ENCODE measurements at places on chromosomes 3 and 15.

DNA sequence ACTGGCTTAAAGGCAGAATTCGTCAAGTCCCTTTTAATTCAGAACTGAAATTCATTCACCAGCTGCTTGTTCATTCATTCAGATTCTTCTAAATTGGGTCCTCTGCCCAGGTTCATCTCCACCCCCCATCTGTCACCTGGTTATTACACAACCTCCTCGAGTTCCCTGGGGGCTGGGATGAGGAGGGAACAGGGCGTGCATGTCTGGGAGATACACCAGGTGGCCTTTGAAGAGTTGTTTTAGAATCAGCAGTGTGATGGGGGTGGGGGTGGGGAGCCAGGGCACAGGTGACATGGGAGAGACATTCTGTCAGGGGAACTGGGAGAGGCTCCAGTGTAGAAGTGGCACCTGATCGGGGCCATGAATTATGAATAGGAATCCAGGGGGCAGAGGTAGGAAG is 8.2 kb downstream of the SNX33 start:
- no peak for DNase-seq

DNA sequence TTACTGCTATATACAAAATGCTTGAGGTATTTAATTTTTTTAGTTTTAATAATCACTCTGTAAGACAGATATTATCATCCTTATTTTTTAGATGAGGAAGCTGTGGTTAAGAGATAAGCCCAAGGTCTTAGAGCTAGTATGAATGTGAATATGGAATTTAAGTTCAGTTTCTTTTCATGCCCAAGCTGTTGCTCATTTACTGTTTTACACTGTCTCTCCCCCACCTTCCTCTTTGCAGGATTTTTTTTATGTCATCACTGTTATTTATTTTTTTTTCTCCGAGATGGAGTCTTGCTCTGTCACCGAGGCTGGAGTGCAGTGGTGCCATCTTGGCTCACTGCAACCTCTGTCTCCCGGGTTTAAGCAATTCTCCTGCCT is 22.5 kb downstream of the MAP2K5 start:
- no peak for DNase-seq

DNA sequence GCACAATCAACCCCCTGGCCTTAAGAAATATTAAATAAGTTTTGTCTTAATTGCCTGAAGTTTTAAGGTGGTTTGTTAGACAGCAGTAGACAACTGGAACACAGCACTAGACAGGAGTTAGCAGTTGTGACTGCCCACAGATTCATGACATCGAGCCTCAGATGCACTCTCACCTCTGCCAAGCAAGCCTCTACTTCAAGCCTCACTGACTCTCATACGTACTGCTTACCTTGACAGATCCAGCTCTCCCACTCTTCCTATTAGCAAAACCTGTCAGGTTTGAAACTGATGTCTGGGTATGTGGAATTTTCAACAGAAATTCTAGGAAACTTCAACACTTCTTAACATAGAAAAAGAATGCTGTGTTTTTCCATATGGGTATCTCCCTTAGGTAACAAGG is 382.9 kb upstream of the DPH6 start:
- DNase-seq: no peak

- no peak for DNase-seq
These were observed 41.9 kb downstream of the PCOLCE2 start for GRCh38 chr3:142846779-142847577.

DNA sequence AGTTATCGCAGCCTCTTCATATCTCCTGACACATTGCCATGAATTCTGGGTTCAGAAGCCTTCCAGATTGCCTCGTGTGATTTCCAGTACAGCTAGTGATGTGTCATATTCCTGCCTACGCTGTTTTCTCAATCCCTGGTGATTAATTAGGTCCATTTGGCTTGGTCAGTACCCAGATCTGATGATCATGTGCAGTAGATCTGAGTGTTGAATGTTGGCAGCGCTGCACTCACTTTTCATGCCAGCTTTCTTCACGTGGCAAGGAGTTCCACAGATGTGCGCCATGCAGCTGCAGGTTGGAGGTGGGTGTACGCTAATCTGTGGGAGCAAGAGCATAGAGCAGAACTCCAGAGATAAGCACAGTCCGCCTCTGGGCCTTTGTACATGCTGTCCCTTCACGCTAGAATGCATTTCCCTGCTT is 86.9 kb upstream of the COL6A5 start:
- DNase-seq: no peak

GRCh38 chr3:179981646-179982045 is 55.1 kb downstream of the PEX5L start:
- no peak for DNase-seq

- no peak for DNase-seq
These were observed 26.3 kb downstream of the TLNRD1 start for GRCh38 chr15:81026836-81027599.

GRCh38 chr3:1232276-1232675 is 139.5 kb downstream of the CNTN6 start:
- DNase-seq: no peak

GRCh38 chr3:50342813-50343633 is 2.4 kb upstream of the RASSF1 start:
- no peak for DNase-seq

DNA sequence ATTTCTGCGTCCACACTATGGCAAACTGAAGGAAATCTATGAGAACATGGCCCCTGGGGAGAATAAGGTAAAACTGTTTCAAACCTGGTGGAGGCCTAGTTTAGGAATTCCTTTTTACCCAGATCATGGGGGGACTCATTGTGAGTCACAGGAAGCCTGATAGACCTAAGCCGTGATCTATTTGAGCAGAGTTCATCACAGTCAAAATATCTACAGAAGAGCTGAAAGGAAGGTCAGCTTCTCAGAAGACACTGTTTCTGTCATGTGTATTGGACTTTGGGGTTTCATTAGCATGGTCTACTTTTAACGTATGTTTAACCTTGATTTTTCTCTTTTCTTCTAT is 1.3 kb downstream of the PSMD2 start:
- no peak for DNase-seq

GRCh38 chr3:149609595-149609994 is 48.2 kb downstream of the WWTR1 start:
- no peak for DNase-seq

DNA sequence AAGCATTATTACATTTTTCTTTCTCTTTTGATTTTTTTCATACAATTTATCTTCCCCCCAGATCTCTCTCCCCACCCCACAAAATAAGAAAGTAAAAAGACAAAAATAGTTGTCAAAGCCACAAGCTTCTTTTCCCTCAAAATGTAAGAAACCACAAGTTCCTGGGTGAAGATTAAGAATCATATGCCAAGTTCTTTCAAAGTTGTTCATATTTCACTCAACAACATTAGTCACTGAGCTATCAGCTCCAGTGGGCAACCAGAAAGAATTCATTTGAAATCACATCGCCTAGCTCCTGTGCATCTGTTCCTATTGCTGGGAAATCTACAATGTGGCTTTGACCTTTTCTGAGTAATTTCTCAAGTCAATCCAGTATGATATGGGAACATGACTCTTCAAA is 681.6 kb upstream of the ARPP21 start:
- no peak for DNase-seq

GRCh38 chr15:69794645-69795469 is 302.9 kb downstream of the TLE3 start:
- DNase-seq: no peak

DNA sequence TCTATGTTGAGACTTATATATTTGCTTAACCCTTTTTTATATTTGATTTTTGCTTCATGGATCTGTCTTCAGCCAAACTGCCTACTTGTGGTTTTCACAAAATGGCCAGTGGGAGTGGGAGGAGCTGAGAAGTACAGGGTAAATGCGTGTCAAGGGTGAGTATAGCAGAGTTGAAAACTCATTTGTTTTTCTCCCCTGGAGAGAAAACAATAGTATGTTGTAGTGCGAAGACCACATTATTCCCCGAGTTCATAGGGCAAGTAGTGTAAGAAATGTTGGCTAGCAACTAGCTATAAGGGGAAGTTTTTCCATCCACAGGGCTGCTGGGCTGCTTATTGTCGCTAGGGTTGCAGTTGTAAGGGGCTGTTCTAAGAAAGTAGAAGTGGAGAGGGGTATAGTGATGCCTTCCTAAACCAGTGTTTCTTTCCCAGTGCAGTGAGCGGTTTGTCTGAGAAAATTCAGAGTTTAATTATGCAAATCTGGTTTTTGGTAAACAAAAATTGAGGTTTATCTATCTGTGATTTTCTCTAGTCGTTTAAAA is 153.8 kb upstream of the AZI2 start:
- no peak for DNase-seq

- no peak for DNase-seq
These were observed 951.6 kb downstream of the DIPK2A start for GRCh38 chr3:144923046-144923775.

DNA sequence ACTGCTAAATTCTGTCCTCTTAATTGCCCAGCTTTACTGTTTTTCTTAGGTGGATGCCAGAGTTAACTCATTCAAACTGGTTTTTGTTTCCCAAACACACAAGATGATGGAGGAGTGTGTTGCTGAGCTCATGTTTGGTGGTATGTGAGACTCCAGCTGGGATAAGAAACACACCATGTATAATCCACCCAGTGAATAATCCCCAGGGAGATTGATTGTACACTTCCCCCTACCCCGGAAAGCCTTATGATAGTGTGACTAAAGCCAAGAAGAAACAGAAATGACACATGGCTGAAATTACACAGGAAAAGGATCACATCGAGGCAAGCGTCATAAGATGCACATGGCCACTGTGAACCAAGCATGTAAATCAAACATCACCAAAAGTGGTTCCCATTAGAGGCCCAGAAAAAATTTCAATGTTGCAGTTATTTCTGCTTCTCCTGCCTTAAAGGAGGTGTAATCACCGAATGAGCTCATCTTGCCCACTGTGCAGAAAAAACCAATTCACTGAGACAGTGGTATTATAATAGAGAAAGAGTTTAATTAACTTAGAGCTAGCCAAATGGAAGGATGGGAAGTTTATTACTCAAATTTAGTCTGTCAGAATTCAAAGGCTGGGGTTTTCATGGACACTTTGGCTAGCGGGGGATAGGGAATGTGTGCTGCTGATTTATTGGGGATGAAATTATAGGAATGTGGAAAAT is 56.7 kb upstream of the MAGI1 start:
- no peak for DNase-seq

- no peak for DNase-seq
These were observed 16.2 kb downstream of the CTSH start for GRCh38 chr15:78928616-78929093.

- no peak for DNase-seq
These were observed 62.7 kb downstream of the ASTE1 start for GRCh38 chr3:130963878-130964277.

GRCh38 chr15:63722204-63722808 is 111.4 kb downstream of the HERC1 start:
- DNase-seq: no peak

- DNase-seq: no peak
These were observed at the start of gene RARB for GRCh38 chr3:25427942-25428788. TSS of gene RARB (plus strand) at chr3:25428263. CDS start at chr3:25428732, 469 bp downstream.

DNA sequence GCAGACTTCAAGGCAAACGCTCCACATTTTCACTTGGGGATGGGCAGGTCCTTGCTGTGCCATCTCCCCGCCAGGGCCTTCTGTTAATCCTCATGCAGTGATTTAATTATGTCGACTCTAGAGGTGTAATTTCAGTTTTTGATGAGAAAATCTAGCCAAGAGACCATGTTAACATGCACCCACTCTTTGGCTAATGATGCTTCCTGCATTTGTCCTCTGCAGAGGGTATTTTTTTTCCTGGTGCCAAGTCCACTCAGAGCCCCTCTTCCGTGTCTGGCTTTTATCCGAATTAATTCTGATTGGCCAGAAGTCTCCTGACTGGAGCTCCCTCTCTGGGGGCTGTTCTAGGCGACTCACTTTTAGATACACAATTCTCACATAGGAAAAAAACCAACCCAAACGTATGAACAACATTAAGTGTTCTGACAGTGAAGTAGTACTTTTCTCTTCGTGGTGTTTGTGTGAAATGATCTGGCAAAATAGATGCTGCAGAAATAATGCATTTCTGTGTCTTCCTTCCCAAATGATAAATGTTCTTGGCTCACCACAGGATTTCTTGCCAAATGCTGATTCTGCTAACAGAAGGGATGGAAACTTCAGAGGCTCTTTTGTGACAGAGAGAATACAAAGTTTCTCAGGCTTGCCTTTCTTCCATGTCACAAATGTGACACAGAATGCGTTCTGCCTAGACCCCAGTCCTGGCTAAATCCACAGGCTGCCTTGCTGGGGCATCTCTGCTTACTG is 190.0 kb downstream of the CACNA2D3 start:
- no peak for DNase-seq

GRCh38 chr15:48929661-48930060 is 34.1 kb downstream of the SHC4 start:
- no peak for DNase-seq

- DNase-seq: no peak
These were observed 810.3 kb downstream of the VGLL3 start for GRCh38 chr3:86180696-86181095.

DNA sequence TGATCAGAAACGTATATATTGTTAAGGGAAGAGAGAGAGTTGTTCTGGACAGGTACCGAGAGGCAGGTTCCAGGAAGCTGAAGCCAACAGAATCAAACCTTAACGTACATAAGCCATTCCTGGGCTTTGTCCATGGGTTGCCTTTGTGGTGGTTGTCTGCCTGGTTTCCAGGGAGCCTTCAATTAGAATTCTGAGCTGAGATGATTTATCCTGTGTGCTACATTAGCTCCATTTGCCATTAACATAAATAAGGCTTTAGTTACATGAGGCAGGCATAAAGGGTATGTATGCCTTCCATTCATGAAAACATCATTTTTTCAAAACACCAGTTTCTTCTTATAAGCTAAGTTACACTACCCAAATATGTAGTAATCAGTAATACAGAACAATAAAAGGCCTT is 729.4 kb upstream of the CFAP20DC start:
- DNase-seq: no peak

- DNase-seq: peak; percentile 24
These were observed 30.9 kb downstream of the CCNL1 start for GRCh38 chr3:157128771-157129681.

DNA sequence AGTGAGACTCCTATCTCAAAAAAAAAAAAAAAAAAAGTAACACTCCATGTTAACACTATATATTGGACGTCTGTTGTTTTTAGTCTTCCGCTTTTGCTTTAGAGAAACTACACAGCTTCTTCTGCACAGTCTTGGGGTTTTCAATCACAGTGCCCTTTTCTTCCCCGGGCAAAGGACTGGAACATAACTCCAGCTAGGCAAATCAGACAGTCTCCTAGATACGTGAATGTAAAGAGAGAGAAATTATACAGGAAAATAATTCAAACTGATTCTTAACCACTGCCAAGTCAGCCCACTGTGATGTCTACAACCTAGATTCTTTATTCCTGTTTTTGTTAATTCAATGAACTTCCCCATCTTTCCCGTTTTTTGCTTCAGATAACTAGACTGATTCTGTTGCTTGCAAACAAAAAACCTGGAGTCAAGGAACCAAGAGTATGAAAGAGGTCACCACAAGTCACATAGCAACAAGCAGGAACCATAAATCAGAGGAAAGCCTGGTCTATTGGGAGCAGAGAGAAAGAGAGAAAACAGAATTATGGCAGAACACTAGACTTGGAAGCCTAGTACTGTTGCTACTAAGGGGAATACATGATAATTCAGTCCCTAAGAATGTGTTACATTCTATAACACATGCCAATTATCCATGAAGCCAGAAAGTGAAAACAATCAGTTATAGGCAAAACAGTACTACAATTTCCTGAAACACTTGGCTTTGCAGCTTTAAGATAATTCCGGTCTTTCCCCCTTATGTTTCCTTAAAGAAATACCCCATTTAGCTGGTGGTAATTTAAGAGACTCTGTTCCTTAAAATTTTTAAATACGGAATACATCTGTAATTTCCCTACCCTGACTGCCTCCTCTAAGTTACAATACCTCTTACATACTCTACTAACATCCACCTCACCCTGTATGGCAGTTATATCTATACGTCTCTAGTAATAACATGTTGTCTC is 63.1 kb downstream of the TBL1XR1 start:
- no peak for DNase-seq
